ENCODE measurements at places on chromosomes 5 and 9.
A peak's percentile ranks its signal among the peaks of the same experiment; 100 is the strongest.

DNA sequence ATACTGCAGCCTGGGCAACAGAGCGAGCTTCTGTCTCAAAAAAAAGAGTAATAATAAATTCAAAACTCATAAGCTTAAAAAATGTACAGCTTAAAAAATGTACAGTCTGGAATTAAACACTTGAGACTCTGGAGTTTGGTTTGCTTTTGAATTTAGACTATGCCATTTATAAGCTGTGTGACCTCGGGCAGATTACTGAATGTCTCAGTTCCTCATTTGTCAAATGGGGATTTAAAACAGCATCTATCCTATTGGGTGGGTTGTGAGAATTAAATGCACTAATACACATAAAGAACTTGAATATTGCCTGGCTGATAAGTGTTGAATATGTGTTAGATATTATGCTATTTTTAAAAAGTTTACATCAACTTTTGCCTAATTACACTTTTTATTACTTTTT lies 98.4 kb downstream of the SCAMP1 start:
- DNase-seq: no peak

DNA sequence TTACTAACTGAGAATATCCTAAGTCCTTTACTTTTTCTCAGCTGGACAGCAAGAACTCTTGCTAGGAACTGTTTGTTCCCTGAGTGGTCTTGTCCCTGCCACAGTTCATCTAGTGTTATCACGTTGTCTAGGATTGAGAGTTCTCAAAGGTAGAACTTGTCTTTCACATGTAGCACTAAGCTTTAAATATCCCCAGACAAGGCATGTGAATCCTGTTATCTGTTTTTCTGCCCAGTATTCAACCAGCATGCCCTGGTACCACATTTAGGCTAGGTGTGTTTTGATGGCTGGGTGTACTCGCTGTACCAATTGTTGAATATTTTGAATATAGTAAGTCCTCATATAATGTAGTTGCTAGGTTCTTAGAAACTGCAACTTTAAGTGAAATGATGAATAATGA lies 27.9 kb upstream of the PDZD2 start:
- no peak for DNase-seq

DNA sequence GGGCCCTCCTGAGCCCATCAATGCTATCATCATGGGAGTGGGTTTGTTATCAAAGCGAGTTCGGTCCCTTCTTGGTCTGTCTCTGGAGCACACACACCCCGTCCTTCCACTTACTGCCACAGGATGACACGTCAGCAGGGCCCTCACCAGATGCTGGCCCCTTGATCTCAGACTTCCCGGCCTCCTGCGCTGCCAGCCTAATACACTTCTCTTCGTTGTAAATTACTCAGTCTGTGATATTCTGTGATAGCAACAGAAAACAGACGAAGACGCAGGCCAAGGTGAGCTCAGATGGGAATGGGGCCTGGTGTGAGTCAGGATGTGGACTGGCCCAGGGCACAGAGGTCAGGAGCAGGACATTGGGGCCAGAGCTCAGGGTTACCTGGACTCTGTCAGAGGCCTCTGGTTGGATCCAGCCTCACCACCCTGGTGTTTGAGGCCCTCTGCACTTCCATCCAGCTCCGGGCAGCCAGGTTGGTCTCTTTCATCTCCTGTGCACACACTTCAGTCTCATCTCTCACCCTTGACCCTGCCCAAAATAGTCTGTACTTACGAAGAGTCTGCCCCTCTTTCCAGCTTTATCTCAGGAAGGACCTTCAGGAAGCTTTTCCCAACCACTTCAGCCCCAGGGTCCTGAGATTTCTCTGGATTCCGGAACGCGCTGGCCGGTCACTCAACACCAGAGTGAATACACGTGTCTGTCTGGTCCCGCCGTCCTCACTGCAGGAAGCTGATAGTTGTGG lies 26.0 kb upstream of the CNOT6 start:
- no peak for DNase-seq

GRCh38 chr5:117893211-117893610 lies 1095.1 kb downstream of the DTWD2 start:
- DNase-seq: no peak

DNA sequence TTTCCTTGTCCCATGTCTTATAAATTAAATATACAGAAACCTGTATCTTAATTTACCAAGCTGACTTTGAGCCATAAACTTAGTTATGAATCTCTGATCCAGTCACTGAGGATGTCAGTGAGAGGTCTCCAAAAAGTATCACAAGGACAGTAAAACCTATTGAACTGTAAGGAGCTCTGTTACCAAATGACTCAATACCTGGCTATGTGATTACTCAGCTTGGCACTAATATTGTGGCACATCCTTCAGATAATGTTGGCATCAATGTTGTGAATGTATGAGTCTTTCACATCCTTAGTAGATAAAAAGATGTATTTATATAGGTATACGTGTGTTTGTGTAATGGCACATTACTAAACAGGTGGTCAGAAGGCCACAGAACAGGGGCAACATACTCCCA lies 18.0 kb upstream of the CAPSL start:
- no peak for DNase-seq

DNA sequence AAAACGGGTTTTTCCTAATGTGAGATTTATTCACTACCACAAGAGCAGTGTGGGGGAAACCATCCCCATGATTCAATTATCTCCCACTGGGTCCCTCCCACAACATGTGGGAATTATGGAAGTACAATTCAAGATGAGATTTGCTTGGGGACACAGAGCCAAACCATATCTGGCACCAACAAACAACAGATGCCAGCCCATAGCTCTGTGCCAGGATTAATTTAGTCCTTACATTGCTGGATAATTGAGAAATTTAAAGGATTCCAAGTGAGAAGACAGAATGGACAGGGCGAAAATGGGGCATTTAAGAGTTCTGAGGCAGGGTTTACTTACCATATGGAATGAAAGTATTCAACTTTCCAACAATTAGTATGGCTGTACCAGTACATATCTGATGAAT lies 30.8 kb upstream of the DNAH5 start:
- DNase-seq: no peak

DNA sequence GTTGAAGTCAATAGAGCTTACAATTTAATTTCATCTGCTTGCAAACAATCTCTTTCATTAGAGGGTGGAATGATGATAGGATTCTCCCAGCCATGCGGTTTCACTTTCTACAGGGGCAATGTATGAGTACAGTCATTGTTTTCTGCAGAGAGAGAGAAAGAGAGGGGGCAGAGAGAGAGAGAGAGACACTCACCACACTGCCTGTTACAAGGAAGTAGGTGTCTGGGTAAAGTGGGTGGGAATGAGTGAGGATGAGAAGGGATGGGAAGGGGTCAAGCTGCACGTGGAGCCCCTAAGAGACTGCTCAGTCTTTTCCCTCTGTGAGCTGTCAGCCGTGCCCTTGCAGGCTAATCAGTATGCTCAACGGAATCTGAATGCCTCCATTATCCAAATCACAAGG lies 454.3 kb downstream of the KDM4C start:
- no peak for DNase-seq

DNA sequence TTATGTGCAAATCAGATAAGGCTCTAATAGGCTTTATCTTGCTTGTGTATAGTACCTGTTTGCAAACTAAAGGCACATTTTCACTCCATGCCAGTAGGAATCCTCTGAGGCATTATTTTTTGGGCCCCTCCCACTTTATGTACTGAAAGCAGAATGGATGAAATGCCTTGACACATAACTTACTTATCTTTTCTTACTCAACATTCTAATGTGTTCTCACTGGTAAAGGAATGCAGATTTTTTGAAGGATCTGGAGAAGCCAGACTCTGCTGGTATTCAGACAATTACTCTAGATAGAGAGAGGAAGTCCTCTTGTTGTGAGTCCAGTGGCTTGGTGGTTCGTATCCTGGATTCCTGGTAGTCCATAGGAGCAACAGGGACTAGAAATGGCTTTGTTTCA lies 336.7 kb downstream of the CCDC171 start:
- no peak for DNase-seq

DNA sequence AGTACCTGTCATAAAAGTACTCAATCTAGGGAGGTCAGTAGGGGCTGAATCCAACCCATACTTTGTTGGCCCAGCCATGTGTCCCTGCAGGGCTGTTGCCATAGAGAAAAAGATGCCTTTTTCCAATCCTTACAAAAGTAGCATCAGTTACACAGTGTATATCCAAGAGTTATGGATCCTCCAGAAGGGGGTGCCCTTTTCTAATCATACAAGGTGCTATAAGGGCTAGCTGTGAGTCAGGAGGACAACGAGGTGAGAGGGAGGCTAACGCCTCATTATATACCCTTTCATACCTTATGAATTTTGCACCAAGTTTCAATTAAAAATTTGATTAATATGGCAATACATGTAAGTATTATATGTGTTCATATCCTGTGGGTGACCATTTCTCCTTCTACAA lies 4.8 kb downstream of the KIAA0825 start:
- no peak for DNase-seq

GRCh38 chr5:128243958-128244582 lies 160.5 kb downstream of the SLC12A2 start:
- DNase-seq: no peak

GRCh38 chr5:96279801-96280542 lies 153.1 kb downstream of the PCSK1 start:
- no peak for DNase-seq

DNA sequence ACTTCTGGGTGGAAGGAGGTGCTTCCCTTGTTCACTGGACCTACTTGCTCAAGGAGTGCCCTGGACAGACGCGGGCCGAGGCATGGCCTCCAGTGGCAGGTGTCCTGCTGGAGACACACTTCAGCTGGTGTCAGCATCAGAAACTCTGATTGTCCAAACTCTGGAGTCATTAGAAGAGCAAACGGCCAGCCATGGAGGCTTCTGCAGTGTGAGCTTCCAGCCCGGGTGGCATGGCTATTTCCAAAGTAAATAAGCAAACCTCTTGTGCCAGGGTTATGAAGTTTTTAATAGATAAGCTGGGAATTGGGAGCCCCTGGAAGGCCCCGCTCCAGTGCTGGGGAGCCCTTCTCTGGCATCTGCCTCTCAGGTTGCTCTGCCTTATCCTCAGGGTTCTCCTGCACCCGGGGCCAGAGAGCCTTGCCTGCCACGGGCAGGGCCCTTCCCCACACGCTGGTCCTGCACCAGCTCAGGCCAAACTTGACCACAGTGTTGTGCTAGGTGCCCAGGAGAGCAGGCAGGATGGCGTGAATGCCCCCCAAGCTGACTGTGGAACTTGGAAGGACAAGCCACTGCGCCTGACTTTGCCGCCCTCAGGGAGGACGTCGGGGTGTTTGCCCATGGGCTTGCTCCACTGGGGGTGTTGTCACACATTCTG lies 285.6 kb downstream of the GADD45G start:
- DNase-seq: no peak

GRCh38 chr9:96420468-96421219 lies 2.5 kb upstream of the ZNF367 start:
- no peak for DNase-seq

GRCh38 chr9:7549249-7549648 lies 250.3 kb downstream of the DMAC1 start:
- no peak for DNase-seq

- peak; percentile 47 for DNase-seq
Measured at GRCh38 chr9:129320575-129321285, 142.7 kb upstream of the IER5L start.

- no peak for DNase-seq
Measured at GRCh38 chr9:86795823-86796553, 151.3 kb downstream of the GAS1 start.

DNA sequence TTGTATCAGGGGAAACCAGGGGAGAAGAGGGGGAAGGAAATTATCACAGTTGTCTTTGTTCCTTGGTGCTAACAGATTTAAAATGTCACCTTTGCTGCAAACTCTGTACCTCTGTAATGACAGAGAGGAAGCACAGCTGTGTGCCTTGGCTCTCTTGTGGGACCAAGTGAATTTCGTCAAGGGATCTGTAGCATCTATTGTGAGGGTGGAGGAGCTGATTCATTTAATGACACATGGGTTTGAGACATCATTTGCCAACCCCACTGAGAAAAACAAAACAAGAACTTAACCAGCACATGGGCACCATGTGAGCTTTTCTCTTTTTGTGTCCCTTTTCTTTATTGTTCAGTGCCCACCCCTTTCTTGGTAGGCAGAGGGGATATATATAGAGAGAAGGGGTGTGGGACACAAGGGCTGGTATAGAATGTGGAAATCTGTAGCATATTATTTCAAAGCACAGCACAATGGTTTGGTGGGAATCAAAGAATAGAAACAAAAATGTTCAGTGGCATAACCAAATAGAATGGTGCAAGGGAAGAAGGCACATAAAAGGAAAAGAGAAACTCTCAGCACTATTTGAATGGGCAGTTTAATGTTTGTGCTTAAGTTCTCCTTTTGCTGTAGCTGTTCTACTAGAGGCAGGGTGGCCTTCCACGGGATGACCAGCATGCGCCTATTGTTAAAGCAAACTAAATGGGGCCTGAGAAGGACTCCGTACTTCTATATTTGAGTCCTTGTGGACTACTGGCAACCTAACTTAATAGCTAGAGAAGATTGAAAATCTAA lies 63.3 kb downstream of the LIX1 start:
- DNase-seq: no peak

- DNase-seq: no peak
Measured at GRCh38 chr5:172696171-172696849, 55.2 kb downstream of the NEURL1B start.

- no peak for DNase-seq
Measured at GRCh38 chr5:159442206-159442850, 112.0 kb upstream of the IL12B start.

- DNase-seq: no peak
Measured at GRCh38 chr9:20479419-20480155, 142.7 kb downstream of the MLLT3 start.

DNA sequence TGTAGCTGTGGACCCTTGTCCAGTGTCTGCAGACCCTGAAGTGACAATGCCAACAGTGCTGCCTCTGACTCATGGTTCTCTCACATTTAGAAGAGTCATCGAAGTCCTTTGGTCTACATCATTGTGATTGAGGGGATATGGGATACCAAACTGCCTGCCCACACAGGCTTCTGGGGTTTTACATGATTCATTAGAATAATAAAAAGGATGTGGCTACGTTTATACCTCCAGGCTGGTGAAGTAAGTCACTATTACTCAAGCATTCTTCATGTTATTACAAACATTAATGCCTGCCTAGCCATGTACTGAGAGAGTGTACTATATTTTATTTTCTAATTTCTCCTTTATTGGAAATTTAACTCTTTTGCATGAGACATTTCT lies 365.7 kb downstream of the SPATA31D1 start:
- DNase-seq: no peak

- no peak for DNase-seq
Measured at GRCh38 chr9:122116040-122116439, 22.9 kb upstream of the TTLL11 start.

DNA sequence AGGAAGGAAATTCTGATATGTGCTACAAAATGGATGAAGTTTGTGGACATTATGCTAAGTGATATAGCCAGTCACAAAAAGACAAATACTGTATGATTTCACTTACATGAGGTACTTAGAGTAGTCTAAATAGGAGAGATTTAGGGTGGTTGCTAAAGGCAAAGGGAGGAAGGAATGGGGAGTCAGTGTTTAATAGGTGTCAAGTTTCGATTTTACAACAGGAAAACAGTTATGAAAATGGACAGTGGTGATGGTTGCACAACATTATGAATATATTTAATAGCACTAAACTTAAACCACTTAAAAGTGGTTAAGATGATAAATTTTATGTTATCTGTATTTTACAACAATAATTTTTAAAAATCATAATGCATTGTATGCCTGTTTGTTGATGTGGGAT lies 40.4 kb upstream of the ECM2 start:
- no peak for DNase-seq

- DNase-seq: no peak
Measured at GRCh38 chr9:89179540-89179894, 899 bp upstream of the SHC3 start.

- DNase-seq: no peak
Measured at GRCh38 chr9:74404620-74405019, 92.5 kb upstream of the RORB start.

GRCh38 chr9:135186248-135187164 lies 99.0 kb downstream of the OLFM1 start:
- DNase-seq: no peak
